WTC11 (cell line): ENCODE measurements at places on chromosomes 6 and 20.
A peak's percentile ranks its signal among the peaks of the same experiment; 100 is the strongest.

DNA sequence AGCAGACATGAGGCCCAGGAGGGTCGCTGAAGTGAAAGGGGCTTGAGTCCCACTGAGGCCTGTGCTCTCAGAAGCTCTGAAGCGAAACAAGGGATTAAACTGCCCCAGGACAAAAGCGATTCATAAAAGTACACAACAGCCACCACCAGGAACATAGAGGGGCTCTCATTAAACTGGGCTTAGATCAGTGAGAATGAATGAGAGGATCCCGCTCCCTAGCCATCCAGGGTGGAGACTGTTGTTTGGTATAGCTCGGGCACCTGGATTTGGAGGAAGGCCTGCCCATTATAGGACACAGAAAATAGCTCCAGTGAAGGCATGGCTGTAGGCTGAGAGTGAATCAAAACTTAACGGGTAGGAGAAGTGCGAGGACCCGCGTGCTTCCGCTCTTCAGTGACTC lies 91.6 kb upstream of the TAB2 start:
- no peak for DNase-seq

DNA sequence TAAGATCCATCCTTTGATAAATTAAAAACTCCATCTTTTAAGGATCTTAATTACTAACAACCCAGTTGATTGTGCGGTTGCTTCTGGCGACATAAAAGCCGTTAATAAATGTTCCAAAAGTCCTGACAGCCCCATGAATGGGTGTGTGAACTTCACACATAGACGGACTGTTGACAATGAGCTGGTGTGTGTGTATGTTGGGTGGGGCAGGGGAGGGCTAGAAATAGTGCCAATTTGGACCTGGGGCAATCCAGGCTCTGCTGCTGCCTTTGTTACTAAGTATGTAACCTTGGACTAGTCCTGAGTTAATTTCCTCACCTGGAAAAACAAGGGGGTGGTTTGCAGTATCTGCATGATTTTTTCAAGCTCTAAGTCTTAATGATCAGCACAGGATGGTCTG lies 4.2 kb downstream of the MAS1 start:
- DNase-seq = no peak

DNA sequence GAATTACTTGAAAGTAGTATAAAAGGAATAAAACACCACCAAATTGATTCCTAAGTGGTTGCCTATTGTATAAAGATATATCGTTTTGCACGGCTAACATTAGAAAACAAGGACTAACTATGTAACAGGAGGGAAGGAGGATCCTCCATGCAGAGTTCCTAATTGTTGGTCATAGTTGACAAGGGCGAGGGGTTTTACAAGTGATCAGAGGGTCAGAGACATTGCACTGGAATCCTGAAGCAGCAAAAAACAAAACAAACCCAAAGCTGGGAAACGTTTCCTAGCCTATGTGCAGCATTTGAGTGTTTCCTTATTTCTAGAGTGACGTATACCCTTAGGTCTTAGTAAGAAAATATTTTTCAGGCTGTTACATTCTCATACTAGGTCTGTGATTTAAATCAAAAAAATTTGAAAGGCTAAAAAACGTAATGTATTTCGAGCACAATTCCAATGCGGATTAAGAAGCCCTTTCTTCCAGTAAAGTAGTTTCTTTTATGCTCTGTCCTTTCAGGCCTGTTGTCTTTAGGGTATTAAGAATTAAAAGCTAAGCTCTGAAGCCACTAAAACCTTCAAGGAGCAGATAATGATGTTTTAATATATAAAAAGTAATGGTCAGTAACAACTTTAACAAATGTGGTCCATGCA lies 373.8 kb upstream of the MMS22L start:
- no peak for DNase-seq

DNA sequence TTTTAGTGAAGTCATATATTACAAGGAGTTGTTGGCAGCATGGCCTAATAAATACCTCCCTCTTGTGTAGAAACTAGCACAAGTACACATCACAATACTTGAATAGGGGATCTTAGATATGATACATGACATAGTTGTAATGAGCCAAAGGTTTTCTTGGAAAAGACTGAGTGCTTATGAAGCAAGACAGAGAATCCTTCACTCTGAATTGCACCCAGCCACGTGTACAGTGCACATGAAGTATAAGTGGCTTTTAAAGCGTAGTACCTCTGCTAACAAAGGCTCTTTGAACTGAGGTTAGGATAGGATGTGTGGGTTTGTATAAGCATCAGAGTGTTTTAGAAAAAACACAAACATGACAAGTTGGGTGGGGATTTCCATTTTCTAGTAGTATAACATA lies 145.5 kb upstream of the STMND1 start:
- no peak for DNase-seq

- no peak for DNase-seq
These were observed 96.3 kb downstream of the BMP2 start for GRCh38 chr20:6863798-6864201.

DNA sequence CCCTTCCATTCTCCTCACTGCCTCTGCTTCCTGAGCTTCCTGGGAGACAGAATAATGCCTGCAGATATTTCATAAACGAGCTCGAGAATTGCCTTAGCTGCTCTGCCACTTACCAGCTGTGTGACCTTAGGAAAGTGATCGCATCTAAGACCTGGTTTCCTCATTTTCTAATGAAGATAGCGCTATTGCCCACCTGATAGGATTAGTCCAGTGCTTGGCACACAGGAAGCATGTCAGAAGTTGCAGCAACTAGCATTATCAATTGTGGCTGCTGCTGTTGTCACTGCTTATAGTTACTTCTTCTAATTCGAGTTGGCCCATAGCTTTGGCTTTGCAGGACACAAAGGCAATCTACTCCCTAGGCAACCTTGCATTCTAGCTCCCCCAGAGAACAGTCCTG lies 305.5 kb upstream of the SGK1 start:
- DNase-seq = no peak

GRCh38 chr6:56370561-56371211 lies 123.3 kb upstream of the COL21A1 start:
- no peak for DNase-seq

GRCh38 chr6:133248241-133249001 lies 7.3 kb downstream of the EYA4 start:
- DNase-seq = no peak

DNA sequence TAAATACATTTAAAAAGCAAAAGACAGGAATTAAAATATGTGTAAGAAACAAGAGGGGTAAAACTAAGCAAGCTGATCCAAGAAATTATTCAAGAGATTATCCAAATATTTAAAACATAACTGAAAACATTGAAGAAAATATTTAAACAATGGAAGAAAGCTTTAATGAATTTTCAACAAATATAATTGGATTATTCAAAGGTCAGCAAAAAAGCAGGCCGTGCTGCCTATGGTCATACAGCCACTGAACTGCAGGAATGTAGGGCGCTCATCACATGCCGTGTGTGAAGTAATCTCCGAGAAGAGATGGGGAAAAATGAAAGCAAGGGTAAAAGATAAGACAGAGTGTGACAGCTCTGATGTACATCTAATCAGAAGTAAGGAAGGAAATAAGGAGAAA lies 1195.4 kb upstream of the EYS start:
- DNase-seq = no peak

- DNase-seq = no peak
These were observed 30.1 kb downstream of the PRDM1 start for GRCh38 chr6:106116125-106116832.

GRCh38 chr6:15320693-15321092 lies 74.8 kb downstream of the JARID2 start:
- no peak for DNase-seq

DNA sequence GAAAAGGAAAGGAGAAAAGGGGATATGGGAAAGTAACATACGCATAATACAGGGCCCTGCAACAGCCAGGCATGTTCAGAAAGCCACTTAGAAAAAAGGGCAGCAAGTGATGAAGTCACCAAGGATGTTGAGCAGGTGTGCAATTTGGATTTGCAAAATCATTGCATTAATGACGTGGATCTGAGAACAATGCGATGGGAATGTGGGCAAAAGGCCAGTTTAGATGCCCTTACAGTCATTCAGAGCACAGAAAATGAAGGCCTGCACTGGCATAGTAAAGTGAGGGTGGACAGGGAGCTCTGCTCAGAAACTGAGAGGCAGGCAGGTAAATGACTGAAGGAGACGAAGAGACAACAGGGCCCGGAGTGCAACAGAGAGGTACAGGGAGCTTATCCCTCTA lies 123.7 kb upstream of the NHSL1 start:
- DNase-seq = no peak

- no peak for DNase-seq
These were observed 36.4 kb downstream of the HDGFL1 start for GRCh38 chr6:22605736-22606135.

DNA sequence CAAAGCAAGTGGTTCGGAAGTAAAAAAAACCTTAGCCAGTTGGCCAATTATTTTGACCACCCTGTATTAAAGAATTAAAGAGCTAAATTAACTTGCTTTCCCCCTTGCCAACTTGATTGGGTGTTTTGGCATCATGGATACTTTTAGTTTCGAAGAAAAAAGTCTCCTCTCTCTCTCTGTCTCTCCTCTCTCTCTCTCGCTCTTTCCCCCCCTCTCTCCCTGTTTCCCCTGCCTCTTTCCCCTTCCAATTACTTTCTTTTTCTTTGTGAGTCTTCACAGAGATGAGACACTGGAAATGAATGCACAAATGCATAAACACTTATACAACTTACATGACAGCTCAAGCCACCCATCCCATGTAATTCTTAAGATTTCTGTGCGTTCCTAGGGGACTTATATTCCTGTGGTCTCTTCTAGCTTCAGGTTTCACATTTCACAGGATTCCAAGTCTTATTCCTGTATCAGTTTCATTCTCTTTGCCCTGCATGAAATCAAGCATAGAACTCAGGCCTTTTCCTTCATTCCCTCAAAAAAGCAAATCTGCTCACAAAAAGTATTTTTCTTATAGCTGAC lies 32.9 kb upstream of the EYA4 start:
- DNase-seq = no peak

- DNase-seq = no peak
These were observed 159.9 kb downstream of the SOX4 start for GRCh38 chr6:21753241-21754108.

DNA sequence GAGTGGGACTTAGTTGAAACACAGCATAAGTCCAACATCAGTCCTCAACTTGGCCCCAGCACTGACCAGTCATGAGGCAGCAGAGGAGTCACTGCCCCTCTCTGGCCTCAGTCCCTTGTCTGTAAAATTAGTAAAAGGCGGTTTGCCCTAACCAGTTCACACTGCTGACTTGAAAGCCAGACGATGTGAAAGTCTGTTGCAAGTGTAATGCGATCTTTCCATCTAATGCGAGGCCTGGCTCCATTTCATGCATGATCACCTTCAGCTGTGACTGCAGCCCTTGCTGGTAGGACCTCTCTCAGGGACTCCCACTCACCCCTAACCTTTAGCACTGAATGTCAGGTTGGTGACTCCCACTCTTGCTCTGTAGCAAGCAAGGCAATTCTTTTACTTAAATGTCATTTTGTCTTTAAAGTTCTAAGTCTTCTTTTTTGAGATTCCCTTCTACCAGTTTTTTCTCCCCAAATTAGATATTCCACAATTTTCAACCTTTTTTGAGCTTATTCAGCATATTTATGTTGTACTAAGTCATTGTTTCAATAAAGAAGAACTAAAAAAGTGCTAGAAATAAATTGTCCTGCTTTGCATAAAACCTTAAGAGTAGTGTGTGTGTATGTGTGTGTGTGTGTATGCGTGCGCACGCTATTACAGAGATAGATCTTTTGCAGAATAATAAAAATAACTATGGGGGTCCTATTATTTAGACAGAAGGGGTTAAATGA lies 245.5 kb downstream of the PACRG start:
- DNase-seq = no peak

DNA sequence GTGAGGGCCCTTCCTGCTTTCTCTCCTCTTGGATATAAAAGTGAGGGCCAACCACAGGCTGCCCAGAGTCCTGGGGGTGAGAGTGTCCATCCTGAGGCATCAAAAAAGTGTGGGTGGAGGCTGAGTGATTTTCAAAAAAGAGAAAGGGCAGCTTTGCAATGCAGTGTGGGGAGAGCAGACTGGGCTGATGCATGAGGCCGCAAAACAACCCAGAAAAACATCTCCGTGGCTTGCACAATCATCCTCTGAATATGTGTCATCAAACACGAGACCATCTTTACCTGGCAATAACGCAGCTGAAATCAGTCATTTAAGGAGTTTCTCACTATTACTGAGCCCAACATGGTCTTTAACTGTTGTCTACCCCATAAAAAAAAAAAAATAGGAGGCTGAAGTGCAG lies 191.2 kb upstream of the SOX4 start:
- DNase-seq = no peak

DNA sequence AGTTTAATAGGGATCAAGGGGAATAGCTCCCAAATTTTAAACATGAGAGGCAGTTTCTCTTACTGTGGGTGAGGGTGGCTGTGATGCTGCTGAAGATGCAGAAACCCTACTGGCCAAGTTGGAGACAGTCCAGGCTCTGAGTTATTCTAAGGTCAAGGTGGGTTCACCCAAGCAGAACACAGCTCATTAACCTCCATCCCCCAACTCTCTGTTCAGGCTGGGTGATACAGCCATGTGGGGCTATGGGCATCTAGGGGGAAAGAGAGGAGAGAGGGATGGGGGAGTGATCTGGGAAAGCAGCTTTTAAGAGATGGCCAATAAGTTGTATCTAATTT lies 18.9 kb upstream of the TRAM2 start:
- DNase-seq = no peak

- no peak for DNase-seq
These were observed 143.7 kb downstream of the KLHL32 start for GRCh38 chr6:97068211-97068610.

DNA sequence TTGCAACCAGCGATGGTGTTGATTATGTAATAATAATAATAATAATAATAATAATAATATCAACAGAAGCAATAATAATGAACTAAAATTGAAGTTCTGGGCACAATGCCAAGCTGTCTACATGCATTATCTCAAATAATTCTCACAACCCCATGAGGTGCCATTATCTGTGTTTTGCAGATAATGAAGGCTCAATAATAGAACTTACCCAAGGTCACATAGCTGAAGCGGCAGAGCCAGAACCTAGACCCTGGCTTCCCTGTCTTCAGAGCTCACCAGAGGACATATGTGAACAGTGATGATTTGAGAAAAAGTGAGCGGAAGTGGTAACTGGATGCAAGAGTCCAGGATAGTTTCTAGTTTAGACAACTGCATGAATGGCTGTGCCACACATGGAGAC lies 91.0 kb downstream of the HIVEP1 start:
- no peak for DNase-seq

DNA sequence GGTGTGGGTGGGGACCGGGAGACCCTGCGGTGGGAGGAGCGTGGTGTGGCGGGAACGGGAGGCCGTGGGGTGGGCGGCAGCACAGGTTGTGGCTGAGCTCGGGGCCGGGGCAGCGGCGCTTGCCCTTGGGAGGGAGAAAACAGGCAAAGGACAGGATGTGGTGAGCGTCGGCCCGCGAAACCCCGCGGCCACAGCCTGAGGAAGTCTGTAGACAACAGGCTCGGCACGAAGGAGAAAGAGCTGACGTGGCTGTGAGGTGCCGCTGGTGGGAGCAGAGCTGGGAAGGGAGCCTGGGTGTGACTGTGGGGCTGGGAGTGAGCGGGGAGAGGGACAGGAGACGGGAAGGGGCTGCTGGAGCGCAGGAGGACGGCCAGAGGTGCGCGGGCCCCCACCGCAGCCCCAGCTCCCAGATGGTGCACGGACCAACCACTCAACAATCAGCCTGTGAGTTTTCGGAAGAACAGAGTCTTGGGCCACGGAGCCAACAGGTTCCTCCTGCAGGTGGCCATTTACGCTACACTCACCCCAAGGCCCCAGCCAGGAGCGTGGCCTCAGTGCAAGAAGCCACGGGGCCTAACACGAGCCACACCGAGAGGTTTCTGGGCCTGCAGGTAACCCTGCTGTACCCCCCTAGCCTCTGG lies 202.8 kb downstream of the DLL1 start:
- peak; percentile 9 for DNase-seq

- peak; percentile 33 for DNase-seq
These were observed 1.1 kb downstream of the SAPCD1 start for GRCh38 chr6:31763619-31763940.

GRCh38 chr6:121993362-121993761 lies 406.1 kb upstream of the HSF2 start:
- no peak for DNase-seq
